Left colon (tissue), 2 donors: ENCODE measurements at places on chromosomes 7 and 10. TPM values are rescaled to one million over a fixed set of nuclear protein-coding genes. Genes with fewer than 3 reads are reported as not detected.

OR2A1 gene
- not detected for total RNA-seq

CPN1 gene
- total RNA-seq, result not detected

OR2A12 gene
- total RNA-seq, result not detected

NKX1-2 gene
- not detected for total RNA-seq

SPDYE1 gene
- total RNA-seq, result not detected

C10orf62 gene
- not detected for total RNA-seq

PPP1R17 gene
- not detected for total RNA-seq

DOCK1 gene
- 64.0 TPM for total RNA-seq

DNAJB9 gene
- 9.3 TPM for total RNA-seq

SORCS1 gene
- 1.1 TPM for total RNA-seq

SPDYE9 gene
- not detected for total RNA-seq

GRID2IP gene
- total RNA-seq, result 0.67 TPM

GRM3 gene
- not detected for total RNA-seq

DNA sequence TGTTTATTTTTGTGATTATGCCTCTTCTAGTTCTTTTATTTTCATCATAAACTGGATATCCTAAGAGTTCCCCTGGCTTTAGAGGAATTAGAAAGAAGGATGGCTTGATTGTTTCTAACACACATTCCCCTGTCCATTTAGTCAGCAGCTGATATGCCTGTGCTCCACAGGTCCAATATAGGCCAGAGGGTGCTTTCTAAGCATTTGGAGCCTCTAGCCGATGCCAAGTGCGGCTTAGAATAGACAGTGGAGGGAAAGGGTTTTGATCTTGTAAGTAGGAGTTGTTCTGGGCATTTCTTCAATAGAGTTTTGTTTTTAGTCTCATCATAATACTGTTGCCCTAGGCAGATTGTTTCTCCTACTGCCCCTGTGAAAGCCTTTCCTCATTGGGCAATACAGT, 6.6 kb downstream of the CYP3A43 start:
- DNase-seq, result no peak

DNA sequence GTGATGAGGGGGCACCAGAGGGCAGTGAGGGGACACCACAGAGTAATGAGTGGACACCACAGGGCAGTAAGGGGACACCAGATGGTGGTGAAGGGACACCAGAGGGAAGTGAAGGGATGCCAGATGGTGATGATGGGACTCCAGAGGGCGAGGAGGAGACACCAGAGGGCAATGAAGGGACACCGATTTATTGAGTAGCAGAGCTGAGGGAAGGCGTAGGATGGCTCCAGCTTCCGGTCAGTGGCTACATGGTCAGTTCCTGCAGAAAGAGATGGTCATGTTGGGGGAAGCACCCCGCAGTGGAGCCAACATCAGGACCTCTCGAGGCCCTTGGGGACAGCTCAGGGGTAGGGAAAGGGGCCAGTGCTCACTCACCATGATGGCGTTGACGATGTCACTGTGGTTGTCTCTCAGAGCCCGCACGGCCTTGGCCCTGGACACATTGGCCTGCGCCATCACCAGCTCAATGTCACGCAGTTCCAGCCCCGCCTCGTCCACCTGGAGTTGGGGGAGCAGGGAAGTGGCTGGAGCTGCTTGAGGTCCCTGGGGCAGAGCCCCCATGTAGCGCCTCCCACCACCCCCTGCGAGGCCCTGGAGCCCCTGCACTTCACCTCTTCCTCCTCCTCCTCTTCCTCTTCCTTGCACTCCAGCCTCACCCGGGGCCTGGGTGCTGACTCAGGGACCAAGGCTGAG, 8.4 kb downstream of the NACAD start:
- peak; percentile 22 for DNase-seq

- DNase-seq, result no peak
Observed at GRCh38 chr10:69913606-69914382, 112.1 kb downstream of the COL13A1 start.

- no peak for DNase-seq
Observed at GRCh38 chr7:136940917-136941316, 72.5 kb downstream of the CHRM2 start.

DNA sequence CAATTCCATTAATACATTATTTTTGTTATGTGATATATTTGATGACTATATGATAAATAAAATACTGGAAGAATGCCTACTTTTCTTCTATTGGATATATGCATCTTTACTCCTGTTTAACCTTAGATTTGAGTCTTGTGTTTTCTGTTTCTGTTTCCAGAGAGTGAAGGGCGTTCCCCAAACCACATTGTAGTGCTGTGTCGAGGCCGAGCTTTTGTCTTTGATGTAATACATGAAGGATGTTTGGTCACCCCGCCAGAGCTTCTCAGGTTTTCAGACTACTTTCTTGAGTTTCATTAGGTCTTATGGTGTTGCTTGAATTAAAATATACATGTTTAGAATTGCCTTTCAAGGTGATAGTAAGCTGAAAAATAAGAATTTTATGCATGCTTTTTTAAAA, 23.8 kb downstream of the CROT start:
- DNase-seq, result no peak

DNA sequence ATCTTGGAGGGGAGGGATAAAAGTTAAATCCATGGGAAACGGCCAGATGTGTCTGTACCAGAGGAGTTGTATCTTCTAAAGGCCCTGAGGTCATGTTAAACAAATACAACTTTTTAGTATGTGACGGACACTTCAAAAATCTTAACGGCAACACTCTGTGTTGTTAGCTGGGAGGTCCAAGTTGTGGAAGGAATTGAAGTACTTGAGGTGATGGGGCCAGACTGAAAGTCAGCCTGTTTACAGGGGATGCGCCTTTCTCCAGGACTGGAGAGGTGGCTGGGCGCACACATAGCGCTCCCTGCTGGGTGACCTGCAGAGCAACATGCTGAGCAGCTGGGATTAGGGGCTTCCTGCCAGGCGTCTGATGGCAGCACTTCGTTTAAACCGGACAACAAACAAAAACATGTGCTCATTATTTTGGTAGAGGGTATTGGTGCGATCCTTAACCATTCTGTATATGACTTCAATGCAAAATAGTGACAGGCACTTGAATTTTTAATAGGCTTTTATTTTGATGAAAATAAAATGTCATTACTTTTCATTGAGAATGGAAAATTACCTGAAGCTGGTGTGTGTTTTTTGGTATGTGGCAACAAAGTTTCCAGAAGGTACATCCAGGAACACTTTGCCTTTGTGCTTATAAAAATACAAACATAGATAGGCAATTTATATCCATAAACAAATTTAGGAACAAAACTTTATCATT, 198.2 kb downstream of the MLLT10 start:
- no peak for DNase-seq

GRCh38 chr7:123673752-123674398, 18.2 kb downstream of the LMOD2 start:
- DNase-seq, result no peak

GRCh38 chr7:44587843-44588711, 6.0 kb upstream of the TMED4 start:
- no peak for DNase-seq

DNA sequence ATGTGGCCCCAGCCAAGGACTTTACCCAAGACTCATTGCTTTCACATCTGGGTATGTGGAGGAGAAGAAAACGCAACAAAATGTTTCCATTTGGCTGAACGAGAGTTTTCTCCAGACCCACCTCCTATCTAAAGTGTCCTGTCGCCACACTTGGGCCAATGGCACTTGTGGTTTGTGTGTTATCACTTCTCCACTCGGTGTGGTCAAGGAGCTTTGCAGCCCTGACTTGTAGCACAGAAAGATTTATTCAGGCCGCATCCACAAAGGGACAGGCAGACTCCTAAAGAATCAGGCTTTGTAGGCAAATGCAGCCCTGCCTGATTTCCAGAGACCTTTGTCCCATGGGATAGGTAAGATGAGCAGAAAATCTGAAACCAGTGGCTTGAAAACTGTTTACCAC, 12.8 kb upstream of the LRRC4 start:
- DNase-seq, result no peak

DNA sequence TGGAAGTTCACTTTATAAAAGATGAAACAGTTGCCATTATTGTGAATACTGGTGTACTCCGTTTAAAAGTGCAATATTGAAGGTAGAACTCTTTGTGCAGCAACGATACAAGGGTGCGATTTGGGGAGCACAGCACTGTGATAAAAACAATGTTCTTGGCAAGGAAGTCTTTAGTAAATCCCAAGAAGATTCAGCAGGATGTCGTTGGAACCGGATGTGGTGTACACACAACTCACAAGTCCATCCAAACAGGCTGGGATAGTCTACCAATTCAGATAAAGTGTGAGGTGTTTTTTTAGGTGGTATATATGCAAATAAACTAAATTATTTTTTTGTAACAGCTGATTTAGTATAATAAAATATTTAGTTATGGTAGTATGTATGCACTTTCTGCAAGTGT, 46.7 kb downstream of the ZNF777 start:
- DNase-seq, result no peak

- DNase-seq, result no peak
Observed at GRCh38 chr7:20200971-20201370, 16.2 kb downstream of the MACC1 start.

DNA sequence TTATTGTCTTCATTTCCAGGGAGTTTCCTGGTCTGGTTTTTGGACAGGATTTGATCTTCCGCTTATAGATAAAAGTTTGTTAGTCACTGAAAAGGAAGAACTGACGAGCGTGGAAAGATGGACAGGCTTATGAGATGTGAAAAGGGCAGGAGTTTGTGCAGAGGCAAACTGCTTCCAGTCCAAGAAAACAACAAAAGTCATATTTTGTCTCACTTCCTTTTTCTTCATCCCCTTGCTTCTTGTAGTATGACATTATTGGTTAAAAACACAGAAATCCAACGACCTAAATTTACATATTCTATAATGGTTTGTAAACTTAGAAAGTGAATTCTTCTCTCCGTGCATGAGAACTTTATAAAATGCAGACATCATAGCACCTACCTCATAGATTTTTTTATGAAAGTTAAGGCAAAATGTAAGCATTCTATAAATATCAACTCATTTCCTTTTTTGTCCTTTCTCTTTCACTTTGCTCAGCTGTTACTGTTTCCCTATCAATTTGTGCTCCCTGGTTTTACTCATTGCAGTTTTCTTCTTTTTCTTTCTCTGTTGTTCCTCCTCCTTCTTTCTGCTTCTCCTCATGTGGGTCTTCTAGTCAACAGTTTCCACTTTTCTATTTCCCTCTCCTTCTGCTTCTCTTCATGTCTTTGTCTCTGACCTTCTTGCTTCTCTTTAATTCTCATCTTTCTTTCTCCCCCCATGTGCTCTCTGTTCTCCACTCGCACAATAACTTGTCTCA, 370.2 kb downstream of the ARL4A start:
- DNase-seq, result no peak

GRCh38 chr7:147483634-147484292, 1106.8 kb upstream of the C7orf33 start:
- DNase-seq, result no peak

GRCh38 chr7:155466814-155467733, 9.1 kb downstream of the EN2 start:
- DNase-seq, result no peak

DNA sequence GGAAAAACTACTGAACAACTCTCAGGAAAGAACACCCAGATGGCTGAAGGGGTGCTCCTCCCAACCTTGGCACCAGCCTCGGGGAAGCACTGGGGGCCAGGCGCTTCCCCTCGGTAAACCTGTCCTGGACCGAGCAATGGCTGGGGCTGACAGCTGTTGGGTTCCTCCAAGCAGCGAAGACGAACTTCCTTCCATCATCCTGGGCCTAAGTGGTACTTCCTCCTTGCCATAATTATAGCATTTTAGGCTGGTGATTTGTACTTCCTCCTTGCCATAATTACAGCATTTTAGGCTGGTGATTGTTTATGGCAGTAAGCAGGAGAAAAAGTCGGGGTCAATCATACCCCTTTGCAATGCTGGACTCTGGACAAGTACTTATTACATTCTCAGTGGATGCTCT, 69.3 kb downstream of the MYOF start:
- no peak for DNase-seq

- DNase-seq, result no peak
Observed at GRCh38 chr10:128152741-128153580, 26.7 kb upstream of the MKI67 start.

DNA sequence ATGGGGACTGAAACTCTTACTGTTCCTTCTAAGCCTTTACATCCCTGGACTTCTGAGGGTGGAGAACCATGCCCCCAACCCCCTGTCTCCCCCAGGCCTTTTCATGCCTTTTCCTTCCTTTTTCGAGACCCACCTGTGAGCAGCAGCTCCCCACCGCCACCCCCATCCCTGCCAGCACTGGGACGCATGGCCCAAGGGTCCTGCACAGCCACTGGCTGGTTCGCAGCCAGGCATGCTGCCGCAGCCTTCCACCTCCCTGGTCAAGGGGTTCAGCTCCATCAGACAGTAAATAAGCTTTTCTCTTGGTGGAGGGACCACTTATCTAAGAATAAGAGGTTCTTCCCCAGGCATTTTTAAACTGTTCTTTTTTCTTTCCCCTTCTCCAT, 584.4 kb downstream of the GRM8 start:
- no peak for DNase-seq

DNA sequence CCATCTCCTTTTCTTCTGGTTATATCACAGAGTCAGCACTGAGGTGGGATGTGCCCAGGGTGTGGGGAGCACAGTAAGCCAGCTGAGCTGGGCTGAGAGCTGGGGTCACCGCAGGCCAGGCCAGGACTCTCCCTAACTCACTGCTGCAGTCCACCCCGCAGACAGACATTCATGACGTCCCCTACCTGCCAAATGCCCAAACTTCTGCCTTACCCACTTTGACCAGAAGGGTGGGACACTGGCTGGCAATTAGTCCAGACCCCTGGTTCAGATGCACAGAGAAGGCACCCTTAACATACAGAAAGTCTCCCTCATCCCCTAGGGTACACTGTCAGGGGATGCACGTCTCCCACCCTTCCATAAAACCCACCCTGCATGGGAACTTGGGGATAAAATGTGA, 2.1 kb downstream of the DRGX start:
- no peak for DNase-seq

DNA sequence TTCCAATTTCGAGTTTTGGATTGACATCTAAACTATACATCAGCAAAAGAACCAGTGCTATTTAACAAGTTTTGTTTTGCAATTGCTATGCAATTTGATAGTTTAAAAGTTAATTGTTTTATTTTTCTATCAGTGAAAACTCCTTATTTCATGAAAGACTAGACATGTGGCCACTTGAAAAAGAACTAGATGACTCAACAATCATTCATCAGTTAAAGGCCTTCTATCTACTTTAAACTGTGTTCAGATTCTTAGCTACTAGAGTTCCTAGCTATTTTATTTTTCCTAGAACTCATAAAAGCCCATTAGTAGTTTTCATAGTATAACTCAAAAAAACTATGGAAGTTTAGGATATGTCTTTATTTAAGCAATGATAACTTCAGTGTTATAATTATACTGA, 104.6 kb upstream of the LSM8 start:
- DNase-seq, result no peak

GRCh38 chr10:59181668-59182067, 5.2 kb downstream of the PHYHIPL start:
- no peak for DNase-seq

- no peak for DNase-seq
Observed at GRCh38 chr10:65365878-65366277, 1560.0 kb upstream of the LRRTM3 start.

DNA sequence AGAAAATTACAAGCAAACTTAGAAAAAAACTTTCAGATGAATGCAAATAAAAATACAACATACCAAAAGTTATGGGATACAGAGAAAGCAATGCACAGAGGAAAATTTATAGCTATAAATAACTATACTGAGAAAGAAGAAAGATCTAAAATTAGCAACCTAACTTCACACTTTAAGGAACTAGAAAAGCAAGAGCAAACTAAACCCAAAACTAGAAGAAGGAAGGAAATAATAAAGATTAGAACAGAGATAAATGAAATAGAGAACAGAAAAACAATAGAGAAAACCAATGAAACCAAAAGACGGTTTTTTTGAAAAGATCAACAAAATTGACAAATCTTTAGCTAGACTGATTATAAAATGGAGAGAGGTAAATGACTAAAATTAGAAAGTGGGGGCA, 9.6 kb upstream of the STRA8 start:
- no peak for DNase-seq
